ENCODE measurements at places on chromosomes 1 and 21.

GRCh38 chr1:61741711-61742619 lies at the start of gene PATJ:
Gene PATJ, plus strand, starts transcription at chr1:61742480. Its CDS starts 20,413 bp downstream, at chr1:61762893.
- DNase-seq, result peak; percentile 52

DNA sequence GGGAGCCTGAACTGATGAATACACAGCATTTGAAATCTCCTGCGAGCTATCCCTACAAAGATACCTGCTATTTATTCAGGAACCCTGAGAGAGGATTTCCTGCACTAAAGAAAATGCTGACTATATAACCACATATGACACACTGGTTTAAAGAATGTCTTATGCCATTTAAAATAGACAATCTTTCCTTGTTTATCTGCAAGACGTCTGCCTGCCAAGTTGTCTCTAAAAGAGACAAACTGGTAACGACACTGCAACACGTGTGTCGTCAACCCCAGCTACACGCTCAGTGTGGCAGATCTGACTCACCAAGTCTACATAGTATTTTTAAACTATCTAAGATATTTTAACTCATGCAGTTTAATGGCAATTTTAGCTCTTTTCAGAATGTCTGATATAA lies 42.7 kb downstream of the APP start:
- no peak for DNase-seq

DNA sequence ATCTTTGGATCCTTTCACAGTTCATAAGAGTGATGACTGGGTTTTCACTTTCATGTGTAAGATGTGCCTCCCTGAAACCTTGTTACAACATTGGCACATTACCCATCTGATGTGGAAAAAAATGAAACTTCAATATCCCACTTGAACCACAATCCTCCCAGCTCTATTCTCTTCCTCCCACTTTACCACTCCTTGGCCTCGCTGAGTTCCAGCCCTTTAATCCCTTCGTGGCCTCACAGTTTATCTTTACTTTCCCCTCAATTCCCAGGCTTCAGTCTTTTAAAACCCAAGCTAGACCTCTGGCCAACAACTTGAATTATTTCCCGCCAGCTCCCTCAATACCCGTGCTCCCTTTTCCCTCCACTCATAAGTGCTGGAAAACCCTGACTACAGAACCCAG lies 25.0 kb upstream of the CTTNBP2NL start:
- no peak for DNase-seq

GRCh38 chr1:35369922-35370671 lies 101.6 kb downstream of the ZMYM4 start:
- no peak for DNase-seq

DNA sequence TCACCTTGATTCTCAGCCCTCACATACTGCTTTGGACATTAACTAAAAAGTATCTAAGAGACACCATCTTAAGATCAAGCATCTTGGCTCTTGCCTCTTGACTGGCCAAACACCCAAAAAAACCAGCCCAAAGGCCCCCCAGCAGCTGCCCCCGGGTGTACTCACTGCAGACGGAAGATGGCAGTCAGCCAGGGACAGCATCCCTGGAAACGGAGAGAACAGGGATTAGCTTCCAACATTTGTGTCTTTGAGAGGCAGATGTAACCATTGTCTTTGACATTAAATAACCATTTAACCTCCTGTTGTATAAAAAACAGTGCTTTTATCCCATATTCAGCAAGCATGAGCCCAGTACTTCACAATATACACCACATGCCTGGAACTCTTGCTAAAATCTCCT lies 11.3 kb downstream of the TMEM63A start:
- DNase-seq, result no peak

DNA sequence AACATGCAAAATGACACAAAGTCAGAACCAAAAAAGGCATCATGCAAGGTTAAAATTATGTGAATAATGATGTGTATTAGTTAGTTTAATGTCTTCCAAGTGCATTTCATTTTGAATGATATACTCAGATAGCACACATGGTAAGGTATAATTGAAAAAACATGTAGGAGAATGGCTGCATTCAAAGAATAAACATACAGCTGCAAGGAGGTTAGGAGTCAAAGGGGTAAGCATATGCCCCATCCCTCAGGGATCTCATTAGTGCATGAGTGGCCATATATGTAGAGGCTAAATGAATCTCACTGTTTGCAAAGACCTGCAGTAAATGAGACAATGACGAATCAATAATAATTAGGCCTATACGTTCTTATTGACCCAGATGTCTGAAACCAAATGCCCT lies 179.7 kb upstream of the HOOK1 start:
- DNase-seq, result no peak

- DNase-seq, result no peak
Observed at GRCh38 chr21:35354078-35354477, 305.0 kb upstream of the RUNX1 start.

DNA sequence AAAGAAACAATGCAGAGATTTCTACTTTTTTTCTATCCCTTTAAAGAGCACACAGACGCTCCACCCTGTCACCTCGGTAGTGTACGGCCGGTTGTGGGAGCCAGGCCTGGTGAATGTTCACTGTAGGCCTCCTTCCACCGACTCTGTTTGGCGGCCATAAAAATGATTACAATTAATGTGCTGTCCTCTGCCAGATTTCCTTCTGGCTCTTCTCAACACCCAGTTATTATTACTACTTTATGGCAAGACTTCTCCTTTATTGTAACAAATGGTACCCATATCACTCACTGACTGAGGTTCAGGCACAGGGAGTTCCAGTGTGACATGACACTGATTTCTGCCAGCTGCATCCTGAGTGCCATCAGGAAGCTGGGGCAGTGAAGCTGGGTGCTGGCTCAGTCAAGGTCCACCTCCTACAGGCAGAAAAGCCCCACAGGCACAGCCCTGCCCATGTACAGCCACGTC lies 37.4 kb downstream of the GPR161 start:
- DNase-seq, result no peak

DNA sequence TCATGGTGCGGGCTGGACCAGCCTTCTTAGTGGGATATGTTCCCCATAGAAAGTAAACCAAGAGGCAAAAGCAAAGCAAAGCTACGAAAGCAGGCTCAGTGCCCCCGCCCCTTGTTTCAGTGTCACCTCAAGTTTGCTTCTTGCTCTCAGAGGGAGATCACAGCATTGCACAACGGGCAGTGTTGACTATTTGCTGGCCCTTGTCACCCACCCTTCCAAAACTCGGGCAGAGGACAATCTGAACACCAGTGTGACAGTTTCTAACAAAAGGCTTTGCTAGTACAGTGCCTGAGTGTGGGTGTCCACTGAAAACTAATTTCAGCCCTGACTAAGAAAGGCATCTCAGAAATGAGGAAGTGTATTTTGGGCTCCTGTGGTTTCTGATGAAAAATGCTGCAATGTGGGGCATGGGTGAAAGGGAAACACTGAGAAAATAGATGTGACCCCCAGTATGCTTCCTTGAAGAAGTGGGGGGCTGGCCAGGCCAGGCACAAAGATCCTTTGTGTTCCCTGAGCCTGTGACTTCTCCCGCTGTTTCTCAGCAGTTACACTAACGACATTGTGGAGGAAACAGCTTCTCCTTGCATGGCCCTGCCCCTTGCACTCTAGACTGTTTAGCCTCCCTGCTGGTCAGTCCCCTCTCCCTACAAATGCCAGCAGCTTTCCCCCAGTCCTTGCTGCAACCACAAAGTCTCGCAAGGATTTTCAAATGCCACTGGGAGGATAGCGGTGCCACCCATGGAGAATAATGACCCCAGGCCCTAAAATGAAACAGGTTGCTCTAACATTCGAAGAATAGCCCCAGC lies 33.3 kb upstream of the KCNE1 start:
- DNase-seq, result no peak

DNA sequence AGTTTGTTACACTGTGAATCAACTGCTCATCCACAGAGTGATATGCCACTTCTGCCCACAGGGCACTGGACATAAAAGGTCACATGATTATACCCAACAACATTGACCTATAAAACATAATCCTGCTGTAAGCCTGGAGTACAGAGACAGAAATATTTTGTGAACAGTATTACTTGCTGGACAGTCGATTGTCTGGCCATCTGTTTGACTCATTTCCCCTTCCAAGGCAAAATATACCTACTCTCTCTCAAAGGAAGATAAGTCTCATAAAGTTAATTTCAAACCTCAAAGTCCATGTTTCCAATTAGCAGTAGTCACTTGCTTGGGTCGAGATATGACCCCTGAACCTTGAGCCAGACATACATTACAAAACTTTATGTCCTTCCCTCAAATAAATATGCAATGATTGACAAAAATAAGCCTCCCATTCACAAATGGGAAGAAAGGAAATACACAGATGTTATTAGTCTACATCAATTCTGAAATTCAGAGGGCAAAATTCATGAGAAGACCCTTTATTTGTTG lies 39.3 kb upstream of the RGS18 start:
- DNase-seq, result no peak

- DNase-seq, result no peak
Observed at GRCh38 chr21:35084869-35085268, 35.8 kb upstream of the RUNX1 start.

- DNase-seq, result peak; percentile 36
Observed at GRCh38 chr1:161182214-161182613, 4.9 kb upstream of the B4GALT3 start.

All from stimulated activated CD4-positive, alpha-beta T cell treated with anti-CD3 and anti-CD28 coated beads, Interleukin-15, amount 100 ng/mL, for 1 hour (primary cell).